ENCODE measurements at places on chromosomes 3 and 15.

DNA sequence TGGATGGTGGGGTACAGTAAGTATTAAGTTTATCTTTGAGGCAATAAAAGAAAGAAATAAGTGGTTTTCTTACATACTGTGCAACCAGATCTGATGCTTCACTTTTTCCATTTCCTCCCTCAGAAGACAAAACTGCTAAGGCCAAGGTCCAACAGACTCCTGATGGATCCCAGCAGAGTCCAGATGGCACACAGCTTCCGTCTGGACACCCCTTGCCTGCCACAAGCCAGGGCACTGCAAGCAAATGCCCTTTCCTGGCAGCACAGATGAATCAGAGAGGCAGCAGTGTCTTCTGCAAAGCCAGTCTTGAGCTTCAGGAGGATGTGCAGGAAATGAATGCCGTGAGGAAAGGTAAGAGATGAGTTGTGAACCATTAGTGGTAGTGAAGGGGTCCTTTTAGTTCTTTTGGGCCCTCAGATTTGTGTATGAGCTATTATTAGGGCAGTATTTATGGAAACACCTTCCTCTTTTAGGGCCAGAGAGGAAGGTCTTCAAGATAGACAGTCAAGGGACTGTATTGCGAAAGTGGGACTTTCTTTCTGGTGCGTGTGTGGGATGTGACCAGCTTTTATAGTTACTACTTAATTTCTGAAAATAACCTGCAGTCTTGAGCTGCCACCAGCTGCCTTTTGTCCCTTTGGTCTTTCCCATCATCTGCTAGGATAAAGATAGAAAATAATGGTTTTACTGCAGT, 4.6 kb downstream of the ALAS1 start:
- DNase-seq = no peak

- DNase-seq = no peak
Measured at GRCh38 chr15:92316586-92317295, 76.9 kb upstream of the ST8SIA2 start.

GRCh38 chr15:29089731-29090616, 179.6 kb downstream of the NSMCE3 start:
- DNase-seq = no peak

- no peak for DNase-seq
Measured at GRCh38 chr3:99396651-99397275, 241.6 kb upstream of the COL8A1 start.

- DNase-seq = no peak
Measured at GRCh38 chr3:184440151-184440550, 60.3 kb downstream of the CHRD start.

- no peak for DNase-seq
Measured at GRCh38 chr3:158531334-158531733, 39.7 kb upstream of the MLF1 start.

All from SK-N-MC (cell line).